ENCODE measurements at places on chromosomes 11 and 22.

DNA sequence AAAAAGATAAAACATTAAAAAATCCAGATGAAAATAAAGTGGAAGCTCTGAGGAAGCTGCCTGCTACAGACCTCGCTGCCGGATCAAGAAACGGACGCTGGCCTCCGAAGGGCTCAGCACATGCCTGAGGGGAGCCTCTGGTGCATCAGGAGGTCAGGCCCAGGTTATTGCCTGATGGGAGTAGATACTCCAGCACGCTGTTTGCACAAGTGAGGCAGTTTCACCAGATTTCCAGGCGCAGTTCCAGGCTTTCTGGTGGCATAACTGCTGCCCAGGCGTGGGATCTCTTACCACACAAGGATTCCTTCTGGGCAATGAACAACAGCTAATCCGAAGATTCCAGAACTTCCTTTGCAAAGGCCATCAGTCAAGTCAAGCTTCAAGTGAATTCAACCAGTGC, 154.2 kb downstream of the MPPED1 start:
- DNase-seq, result no peak

- DNase-seq, result no peak
These were observed 122.3 kb upstream of the BID start for GRCh38 chr22:17896586-17896985.

- no peak for DNase-seq
These were observed 57.5 kb downstream of the GRK3 start for GRCh38 chr22:25621986-25622385.

DNA sequence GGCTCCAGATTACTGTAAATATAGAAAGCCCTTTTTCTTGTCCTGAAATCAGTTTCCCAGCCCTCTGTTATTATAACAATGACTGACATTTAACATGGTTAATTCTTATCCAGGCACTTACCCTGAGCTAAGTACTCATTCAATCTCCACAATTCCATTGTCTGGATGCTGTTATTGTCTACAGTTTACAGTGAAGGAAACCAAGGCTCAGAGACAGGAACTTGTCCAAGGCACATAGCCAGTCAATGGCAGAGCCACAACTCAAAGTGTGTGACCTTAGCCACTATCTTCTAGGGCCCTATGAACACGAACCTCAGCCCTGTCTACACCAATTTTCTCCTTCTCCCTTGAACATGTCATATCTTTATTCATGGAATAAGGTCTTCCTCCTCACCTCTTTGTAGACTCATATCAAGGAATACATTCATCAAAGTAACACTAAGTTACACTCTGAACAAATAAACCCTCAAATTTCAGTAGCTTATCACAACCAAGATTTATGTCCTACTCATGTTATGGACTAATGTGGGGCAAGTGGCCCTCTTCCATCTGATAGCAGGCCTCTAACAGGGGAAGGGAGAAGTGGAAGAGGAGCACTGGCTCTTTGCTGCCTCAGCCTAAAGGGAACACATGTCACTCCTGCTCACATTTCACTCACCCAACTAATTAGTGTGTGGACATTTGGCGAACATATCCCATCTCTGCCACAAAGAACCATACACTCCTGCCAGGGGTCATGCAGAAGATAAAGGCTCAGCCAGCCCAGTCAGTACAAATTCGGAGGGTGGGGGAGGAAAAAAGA, 39.3 kb upstream of the APLNR start:
- DNase-seq, result no peak

- DNase-seq, result no peak
These were observed 33.0 kb downstream of the CHID1 start for GRCh38 chr11:877565-877964.

- DNase-seq, result no peak
These were observed 32.2 kb downstream of the C11orf91 start for GRCh38 chr11:33668468-33668825.

- DNase-seq, result no peak
These were observed 21.4 kb downstream of the CHKA start for GRCh38 chr11:68099474-68100405.

GRCh38 chr11:133122256-133122655, 410.0 kb downstream of the OPCML start:
- DNase-seq, result no peak

DNA sequence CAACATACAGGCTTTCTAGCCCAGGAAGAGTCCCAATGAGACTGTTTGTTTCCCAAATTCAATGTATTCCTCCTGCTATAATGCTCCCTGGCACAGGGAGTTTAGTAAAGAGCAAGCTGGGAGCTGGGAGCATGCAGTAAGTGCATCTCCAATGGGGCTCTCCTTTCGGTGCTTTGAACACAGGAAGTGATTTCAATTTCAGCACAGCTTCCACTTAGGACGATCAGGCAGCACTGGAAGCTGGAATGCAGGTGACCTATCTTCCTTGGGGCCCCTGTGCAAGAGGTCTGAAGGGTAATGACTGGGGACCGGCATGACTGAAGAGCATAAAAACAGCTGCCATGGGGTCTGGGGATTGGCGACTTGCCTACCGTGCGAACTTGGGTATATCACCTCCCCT, 76.0 kb downstream of the LARGE1 start:
- DNase-seq, result no peak

DNA sequence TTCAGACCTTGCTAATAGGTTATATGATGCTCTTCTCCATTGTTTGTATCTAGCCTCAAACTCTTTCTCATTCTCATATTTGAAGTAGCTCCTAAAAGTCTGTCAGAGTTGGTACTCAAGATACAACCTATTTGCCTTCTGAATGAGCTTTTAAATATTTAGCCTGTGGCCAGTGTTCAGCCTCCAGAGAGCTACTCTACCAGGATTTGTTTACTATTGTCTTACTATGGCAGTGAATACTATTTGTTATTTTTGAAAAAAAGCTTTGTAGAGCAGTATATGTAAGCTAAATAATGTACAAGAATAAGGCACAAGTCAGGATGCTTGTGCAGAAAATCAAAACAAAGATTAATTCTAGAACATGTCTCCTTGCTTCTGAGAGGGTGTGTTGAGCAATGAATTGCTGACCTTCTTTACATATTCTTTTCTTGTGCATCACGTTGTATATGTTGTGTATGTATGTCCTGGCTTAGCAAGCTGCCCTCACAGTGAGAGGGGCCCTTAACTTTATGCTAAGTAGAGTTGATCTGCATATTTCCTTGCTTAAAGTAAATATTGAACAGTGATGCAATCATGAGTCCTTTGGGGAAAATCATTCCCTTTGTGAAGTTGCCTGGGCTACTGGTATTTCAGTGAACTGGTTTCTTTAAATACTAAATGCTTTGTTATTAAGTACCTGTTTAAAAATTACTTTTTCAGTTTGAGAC, 438.0 kb downstream of the LUZP2 start:
- DNase-seq, result no peak

DNA sequence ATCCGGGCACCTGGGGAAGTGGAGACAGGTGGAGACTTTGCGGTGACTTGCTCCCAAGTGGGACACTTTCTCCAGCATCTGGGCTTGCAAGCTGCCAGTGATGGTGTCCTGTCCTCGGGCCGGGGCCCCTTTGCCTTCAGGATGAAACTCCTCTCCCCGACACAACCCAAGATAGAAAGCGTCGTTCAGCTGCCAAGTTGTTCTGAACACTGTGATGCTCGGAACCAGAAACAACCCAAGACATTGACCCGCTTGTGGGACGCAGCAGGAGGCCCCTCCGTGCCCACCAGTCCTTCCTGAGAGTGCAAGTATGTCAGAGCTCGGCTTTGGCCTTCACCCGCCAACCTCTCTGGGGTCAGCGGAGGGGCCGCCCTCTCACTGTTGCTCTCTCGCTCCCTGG, 31.3 kb downstream of the LINC01488 start:
- DNase-seq, result no peak

DNA sequence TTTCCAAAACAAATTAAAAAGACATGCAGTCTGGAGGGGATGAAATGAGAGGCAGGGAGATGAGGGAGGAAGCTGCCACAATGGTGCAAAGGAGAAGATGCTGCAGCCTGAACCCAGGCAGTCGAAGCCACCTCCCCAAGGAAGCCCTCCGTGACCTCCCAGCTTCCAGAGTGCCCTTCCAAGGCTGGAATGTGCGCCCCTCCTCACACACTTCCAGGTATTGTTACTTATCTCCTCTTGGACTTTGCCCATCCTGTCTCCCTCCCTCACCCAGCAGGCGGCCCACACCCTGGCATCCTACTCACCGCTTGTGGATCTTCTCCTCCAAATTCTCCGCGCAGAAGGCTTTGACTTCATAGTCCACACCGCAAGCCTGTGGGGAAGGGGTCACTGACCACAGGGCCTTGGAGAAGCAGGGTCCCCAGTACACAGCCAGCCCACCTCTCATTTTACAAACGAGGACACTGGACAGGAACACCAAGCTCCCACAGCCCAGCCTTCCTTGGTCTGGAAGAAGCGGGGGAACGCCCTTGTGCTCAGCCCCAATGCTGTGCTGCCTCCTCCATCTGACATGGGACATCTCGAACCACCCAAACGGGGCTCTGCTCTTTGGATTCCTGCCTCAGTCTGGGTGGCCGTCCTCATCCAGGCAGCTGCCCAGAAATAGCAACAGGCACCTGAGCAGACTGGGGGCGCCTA, 40.3 kb downstream of the TPBGL start:
- DNase-seq, result no peak

DNA sequence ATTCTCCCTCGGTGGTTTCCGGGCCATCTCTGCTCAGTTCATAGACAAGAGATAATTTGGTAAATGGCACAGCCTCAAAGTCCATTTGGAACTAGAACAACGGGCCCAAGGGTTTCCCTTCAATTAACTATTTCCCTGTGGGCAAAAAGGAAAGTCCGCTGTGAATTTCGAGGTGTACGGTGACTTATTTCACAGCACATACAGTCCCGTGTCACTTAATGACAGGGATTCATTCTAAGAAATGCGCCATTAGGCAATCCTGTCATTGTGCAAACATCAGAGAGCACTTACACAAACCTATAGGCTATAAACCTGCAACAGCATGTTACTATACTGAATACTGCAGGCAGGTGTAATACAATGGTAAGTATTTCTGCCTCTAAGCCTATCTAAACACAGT, 551.6 kb downstream of the OPCML start:
- no peak for DNase-seq

DNA sequence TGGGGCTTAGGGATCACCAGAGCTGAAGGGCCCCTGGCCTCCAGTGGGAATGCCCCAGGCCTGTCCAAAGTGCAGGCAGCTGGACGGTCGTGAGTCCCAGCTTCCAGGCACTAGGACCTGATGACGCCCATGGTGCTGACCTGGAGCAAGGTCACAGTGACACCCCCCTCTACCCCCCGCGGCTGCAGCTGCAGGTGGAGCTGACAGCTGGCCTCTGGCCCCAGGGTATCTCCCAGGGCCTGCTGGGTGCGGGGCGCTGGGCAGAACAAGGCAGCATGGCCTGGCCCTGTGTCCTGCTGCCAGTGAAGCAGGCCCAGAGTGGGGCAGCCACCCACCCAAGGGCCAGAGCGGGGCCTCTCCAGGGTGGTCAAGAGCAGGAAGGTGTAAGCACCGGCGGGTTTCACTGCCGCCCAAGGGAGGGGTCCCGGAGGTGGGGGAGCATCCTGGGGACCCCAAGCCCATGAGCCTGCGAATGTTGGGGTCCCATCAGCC, 553 bp upstream of the TCIRG1 start:
- DNase-seq, result no peak

DNA sequence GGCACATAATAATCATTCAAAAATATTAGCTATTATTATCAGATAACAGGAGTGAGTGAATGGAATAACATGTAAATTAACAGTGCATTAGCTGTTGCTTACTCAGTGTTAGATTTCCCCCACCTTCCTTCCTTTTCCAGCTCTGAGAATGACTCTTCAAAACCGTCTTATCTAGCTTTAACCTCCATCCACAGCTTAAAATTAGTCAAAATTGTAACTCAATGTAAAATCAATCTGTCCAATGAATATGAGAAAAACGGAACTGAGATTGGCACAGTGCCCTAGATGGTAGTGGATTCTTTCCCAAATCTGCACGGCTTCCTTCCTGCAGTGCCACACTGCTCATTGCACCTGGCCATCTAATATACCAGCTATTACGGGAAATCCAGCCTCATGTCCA, 156.8 kb upstream of the BDNF start:
- no peak for DNase-seq

DNA sequence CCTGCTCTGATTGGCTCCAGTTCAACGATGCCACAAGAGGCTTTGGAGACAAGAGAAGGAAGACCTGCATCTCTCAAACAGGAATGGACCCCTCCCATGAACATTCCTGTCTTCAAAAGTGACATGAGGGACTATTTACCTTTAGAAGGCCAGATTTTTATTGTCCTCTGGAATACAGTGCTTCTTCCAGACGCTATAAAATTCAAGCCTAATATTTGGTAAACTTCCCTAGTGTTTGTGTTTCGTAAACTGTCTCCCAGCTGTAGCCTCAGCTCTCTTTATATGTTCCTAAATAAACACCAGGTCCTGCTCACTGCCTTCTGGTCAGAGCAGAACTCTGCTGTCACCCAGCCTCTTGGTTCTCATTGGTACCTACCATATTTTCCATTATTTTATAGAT, 157.8 kb downstream of the CCDC34 start:
- no peak for DNase-seq

DNA sequence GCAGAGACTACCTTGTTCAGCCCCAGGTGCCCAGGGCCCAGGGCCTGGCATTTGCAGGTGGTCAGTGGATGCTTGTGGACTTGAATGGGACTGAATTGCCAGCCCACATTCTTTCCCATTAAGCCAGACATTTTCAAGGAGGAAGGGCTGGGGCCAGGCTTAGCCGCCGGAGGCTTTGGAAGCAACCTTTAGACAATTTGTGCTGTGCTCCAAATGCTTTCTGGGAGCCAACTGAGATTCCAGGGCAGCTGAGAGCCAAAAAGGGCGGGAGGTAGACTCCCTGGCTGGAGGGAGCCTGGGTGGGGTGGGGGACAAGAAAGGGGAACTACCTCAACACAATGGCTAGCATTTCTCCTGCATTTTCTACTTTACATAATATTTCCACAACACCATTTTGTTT, 54.8 kb upstream of the TIMP3 start:
- DNase-seq, result no peak

DNA sequence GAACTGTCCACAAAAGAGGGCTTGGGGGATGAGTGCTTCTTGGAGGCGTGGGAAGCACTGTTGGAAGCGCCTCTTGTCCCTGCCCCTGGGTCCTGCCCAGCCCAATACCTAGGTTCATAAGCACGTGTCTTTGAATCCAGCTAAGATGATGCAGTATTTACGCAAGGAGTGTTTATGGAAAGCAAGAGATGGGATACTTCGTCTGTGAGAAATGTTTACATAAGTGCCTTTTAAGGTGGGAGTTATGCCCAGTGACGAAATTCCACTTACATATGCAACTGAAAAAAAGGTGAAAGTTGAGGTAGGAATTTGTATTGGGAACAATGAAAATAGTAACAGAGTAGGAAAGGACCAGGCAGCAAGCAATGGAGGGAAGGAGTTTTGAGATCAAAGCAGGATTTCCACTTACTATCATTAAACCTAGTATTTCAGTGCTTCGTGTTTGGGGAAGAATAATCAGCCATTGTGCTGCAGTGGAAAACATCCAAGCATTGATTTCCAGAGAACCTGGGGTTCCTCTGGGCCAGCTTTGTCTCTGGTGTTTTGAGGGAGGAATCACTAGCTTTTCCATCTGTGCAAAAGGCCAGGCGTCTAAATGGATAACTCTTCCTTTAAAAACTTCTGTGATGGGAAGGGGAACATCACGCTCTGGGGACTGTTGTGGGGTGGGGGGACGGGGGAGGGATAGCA, 115.3 kb upstream of the TTC12 start:
- DNase-seq, result no peak

GRCh38 chr22:35781898-35782297, 64.2 kb downstream of the APOL5 start:
- no peak for DNase-seq

- peak; percentile 24 for DNase-seq
These were observed 15.9 kb upstream of the IGLL5 start for GRCh38 chr22:22871536-22872278.

Measured in activated effector memory CD4-positive, alpha-beta T cell treated with anti-CD3 and anti-CD28 coated beads, Interleukin-2, amount 50 U/mL, for 16 hours (primary cell).